ENCODE measurements at places on chromosomes 3 and 15.
A peak's percentile ranks its signal among the peaks of the same experiment; 100 is the strongest.

- DNase-seq: no peak
Observed at GRCh38 chr3:112315791-112316190, 17.2 kb upstream of the CD200 start.

DNA sequence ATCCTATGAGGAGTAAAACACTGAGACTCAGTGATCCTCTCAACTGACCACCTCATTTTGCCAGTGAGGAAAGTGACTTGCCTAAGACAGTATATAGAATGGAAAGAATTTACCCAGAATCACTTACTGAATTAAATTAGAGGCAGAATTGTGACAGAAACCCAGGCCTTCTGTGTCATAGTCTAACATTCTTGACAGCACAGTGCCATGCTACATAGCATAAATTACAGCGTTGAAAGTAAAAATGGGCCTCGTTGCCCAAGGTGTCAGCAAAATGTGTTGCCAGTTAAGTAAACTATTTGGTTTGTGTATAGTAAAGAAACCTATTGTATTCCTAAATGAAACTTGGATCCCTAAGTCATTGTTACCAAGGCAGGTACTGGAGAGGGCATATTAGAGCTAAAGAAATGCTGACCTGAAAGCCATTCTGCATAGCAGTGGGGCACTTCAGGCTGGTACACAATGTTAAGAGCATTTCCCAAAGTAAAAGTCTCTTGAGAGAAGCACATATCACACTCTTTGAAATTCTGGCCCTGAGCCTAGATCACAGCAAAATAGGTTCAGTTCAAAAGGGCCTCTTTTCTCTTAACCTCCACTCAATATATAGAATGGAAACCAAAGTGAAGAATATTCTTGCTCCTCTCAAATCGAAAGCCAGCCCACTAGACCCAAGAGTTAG lies 53.8 kb downstream of the HMG20A start:
- DNase-seq: no peak

GRCh38 chr15:99210334-99210733 lies 39.0 kb downstream of the TTC23 start:
- DNase-seq: peak; percentile 10

GRCh38 chr3:47824541-47825473 lies 21.9 kb downstream of the DHX30 start:
- DNase-seq: peak; percentile 82

GRCh38 chr3:168331756-168332155 lies 236.0 kb upstream of the GOLIM4 start:
- DNase-seq: no peak

GRCh38 chr15:64950888-64951287 lies 38.8 kb downstream of the SPG21 start:
- no peak for DNase-seq

Data from heart left ventricle (tissue), 16 donors.